ENCODE measurements at places on chromosomes 12 and 14. TPM values are rescaled to one million over a fixed set of nuclear protein-coding genes. Genes with fewer than 3 reads are reported as not detected.

GLIPR1L1 gene
- not detected for total RNA-seq

LRRIQ1 gene
- total RNA-seq = not detected

RERGL gene
- not detected for total RNA-seq

TCP11L2 gene
- 68.8 TPM for total RNA-seq

RFX4 gene
- total RNA-seq = not detected

INSM2 gene
- not detected for total RNA-seq

MGP gene
- total RNA-seq = 0.89 TPM

BTG1 gene
- total RNA-seq = 801 TPM

CMTM5 gene
- 2.9 TPM for total RNA-seq

GRCh38 chr12:47087088-47087688 lies 7.4 kb upstream of the AMIGO2 start:
- DNase-seq = no peak

DNA sequence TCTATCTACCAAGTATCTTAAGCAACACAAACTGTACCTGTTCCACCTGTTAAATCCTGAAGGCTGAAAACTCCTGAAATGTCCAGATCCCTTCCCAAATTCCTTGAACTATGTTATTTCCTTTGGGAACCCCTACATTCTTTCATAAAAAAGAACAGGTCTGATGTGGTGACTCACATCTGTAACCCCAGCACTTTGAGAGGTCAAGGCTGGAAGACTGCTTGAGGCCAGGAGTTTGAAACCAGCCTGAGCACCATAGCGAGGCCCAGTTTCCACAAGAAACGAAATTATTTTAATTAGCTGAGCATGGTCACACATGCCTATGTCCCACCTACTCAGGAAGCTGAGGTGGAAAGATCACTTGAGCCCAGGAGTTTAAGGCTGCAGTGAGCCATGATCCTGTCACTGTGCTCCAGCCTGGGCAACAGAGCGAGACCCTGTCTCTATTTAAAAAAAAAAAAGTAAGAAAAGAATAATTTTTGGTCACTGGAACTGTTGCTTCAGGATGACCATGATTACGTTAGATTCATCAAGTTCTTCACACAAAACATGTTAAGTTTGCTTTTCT lies 84.3 kb downstream of the PHLDA1 start:
- no peak for DNase-seq

DNA sequence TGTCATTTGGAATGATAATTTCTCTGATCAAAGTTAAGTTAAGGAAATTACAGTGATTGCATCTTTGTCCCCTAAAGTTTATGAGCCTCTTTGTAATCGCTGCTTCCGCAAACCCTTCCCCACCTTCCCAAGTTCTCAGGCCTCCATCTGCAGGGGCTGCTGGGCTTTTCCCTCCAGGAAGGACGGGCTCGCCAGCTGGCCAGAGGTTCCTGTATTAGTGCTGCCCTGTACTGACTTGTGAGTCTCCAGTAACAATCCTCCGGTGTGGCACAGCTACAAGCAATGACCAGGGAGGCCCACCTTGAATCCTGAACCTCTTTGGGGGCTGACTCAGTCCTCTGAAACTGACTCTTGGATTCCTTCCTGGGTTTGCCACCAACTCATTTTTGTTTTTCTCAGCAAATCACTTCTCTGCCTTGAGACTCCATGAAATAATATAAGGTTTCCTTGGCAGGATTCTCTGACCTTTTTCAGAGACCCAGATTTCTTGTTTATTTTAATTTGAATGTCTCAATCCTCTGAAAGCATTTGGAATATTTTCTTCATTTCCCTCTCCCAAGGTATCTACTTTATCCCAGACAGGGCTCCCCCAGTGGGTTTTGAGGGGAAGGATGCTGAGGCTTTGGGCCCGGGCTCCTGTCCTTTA lies 398.6 kb downstream of the ZFP36L1 start:
- DNase-seq = no peak

GRCh38 chr14:100666403-100666802 lies 60.3 kb upstream of the DLK1 start:
- no peak for DNase-seq

DNA sequence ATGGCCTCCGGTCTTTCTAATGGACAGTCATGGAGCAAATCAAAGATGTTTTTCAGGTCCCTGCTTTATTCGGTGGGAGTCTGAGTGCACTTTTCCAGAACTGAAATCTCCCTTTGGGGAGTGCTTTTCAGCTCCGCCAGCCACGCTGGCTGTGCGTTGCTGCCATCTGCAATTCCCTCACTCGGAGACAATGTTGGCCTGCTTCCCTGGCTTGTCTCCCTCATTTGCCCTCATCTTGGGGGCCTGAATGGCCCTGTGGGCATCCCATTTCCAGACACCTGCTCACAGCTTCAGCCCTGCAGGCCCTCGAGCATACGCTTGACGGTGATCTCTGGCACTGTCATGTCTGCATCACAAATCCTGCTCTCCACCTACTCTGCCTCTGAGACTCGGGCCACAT lies 103.8 kb downstream of the CCDC92 start:
- no peak for DNase-seq

GRCh38 chr12:113253532-113254285 lies 32.4 kb downstream of the TPCN1 start:
- no peak for DNase-seq

- no peak for DNase-seq
Measured at GRCh38 chr12:76622351-76622750, 62.8 kb upstream of the OSBPL8 start.

DNA sequence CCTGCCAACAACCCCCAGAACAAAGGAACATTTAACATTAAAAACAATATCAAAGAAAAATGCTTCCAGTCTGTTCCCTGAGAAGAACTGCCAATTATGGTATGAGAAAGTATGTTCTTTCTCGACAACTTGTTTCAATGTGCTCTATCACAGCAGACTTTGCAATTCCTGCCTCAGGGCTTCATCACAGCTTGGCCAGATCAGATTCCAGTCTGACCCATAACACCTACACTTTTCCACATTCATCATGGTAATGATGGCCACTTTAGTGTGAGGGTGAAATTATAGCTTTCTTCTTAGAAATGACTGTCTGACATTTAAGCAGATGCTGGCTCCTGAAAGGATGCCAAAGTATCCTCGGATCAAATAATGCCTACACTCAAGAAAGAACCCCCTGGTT lies 17.0 kb downstream of the NEK9 start:
- no peak for DNase-seq

GRCh38 chr12:110575326-110575725 lies 7.8 kb downstream of the PPTC7 start:
- DNase-seq = no peak

GRCh38 chr12:101823891-101824290 lies 6.9 kb downstream of the GNPTAB start:
- DNase-seq = peak; percentile 90

DNA sequence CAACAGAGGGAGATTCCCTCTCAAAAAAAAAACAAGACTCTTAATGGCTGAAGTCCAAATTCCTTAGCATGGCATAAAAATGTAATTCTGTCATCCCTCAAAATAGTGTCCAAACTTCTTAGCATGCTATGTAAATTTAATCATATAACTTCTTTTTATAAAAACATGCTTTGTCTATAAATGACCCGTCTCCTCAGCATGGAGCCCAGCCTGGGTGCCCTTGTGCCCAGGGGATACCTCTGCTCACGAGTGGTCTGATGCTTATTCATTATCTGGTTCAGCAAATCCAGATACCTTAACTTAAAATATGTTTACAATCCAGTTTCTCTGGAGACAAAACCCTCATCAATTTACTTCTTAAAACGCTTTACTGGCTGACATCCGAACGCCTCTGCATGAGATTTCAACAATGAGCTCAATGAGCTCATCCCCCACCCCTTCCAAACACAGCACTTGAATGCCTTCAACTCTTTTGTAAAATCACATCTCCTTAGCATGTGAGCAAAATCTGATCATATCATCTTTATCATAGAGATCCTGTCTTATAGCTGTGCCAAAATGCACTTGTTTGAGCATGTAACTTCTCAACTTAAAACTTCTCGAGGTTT lies 15.7 kb downstream of the RTL1 start:
- no peak for DNase-seq

DNA sequence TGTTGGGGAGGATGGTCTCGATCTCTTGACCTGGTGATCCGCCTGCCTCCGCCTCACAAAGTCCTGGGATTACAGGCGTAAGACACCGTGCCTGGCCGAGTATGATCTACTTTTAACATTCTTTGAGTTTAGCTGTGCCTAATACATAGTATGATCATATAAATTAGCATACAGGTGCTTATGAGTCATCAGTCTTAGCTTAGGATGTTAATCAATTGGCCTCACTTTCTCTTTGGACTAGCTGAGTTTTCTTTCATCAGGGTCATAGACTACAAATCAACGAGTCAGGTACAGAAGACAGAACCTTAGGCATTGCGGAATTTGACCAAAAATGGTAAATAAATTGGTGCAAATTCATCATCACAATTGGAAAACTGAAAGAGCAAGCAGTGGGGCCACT lies 2.2 kb downstream of the SLC25A21 start:
- no peak for DNase-seq

DNA sequence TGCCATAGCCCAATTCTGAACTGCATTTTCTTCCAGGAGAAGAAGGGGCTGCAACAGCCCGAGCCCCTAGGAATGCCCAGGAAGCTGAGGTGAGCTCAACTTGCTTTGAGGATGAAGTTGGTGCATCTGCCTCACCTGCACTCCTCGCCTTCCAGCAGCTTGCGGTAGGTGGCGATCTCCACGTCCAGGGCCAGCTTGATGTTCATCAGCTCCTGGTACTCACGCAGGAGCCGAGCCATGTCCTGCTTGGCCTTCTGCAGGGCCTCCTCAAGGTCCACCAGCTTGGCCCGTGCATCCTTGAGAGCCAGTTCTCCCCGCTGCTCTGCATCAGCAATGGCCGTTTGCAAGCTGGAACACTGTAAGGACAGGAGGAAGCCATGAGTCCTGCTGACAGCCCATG lies 6.0 kb downstream of the KRT75 start:
- no peak for DNase-seq

DNA sequence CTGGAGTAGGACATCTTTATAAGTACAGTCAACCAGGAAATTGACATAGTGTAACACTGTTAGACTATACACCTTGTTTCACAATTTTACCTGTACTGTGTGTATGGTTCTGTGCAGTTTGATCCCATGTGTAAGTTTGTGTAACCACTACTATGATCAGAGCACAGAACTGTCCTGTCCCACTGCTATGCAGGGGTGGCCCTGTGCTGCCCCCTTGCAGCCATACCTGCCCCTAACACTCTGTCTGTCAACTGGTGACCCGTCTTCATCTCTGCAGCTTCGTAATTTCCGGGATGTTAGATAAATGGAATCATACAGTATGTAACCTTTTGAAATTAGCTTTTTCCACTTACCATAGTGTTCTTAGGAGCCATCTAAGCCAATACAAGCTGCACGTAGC lies 58.7 kb upstream of the RD3L start:
- peak; percentile 16 for DNase-seq

DNA sequence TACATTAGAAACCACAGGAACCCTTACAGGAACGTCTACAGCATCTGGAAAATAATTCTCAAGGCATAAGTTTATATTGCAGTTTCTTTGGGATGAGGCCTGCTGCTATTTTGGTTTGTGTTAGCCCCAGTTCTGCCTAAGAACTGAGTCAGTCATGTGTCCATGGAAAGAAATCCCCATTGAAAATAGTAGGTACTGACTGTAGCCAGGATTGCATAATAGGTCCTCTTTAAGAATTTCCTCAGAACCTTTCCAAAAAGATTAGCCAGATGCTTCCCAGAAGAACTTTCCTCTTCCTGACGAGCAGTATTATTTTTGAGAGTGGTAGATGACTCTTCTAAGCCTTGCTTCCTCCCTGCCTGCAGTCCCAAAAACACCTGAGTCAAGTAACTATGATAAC lies 52.6 kb downstream of the RASSF8 start:
- no peak for DNase-seq

- DNase-seq = no peak
Measured at GRCh38 chr12:2544230-2544629, 250.5 kb upstream of the FKBP4 start.

- DNase-seq = no peak
Measured at GRCh38 chr14:65370801-65371248, 41.7 kb upstream of the FUT8 start.

- no peak for DNase-seq
Measured at GRCh38 chr12:124939079-124939420, 24.6 kb upstream of the UBC start.

DNA sequence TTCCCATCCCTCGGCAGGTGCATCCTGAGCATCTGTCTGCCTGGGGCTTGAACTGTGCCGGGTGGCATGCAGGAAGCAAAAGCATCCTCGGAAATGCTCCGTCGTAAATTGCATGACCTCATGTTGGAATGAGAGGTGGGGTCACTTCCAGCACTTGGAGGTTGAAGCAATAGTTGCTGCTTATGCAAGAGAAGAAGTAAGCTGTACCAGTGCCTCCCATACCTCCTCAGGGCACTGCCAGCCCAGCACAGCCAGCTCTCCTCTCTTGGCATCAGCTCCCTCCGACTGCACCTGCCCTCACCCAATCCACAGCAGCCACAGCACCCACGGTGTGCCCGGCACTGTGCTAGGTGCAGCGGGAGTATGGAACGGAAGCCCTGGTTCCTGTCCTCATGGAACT lies 11.5 kb downstream of the TEAD4 start:
- DNase-seq = no peak

Data from natural killer cell (primary cell).